ENCODE measurements at places on chromosomes 5 and 9.
A peak's percentile ranks its signal among the peaks of the same experiment; 100 is the strongest.

DNA sequence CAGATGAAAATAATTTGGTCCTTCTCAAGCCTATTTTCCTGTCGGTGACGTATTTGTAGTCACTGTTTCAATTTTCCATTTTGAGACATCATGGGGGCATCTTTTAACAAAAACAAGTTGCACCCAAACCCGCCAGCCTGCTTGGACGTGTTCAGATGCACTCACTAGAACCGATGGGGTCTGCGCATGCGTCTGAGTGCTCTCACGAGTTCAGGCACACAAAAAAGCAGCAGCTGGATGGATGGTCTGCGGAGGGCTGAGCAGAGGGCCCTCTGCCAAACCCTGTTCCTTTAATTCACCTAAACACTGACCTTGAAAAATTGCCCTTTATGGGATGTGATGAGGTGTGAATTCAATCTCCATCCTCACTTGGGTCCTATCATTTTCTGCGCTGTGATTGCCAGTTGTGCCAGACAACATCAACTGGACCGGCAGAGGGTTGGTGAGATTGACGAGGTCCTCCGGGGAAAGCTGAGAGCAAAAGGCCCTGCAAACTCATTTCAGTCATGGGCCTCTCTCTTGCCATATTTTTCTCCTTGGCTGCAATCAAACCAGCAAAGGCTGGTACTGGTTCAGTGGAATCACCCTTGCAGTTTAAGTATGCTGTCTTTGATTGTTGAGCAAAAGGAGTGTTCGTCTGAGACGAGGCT lies 251.9 kb downstream of the NFIB start:
- no peak for DNase-seq

DNA sequence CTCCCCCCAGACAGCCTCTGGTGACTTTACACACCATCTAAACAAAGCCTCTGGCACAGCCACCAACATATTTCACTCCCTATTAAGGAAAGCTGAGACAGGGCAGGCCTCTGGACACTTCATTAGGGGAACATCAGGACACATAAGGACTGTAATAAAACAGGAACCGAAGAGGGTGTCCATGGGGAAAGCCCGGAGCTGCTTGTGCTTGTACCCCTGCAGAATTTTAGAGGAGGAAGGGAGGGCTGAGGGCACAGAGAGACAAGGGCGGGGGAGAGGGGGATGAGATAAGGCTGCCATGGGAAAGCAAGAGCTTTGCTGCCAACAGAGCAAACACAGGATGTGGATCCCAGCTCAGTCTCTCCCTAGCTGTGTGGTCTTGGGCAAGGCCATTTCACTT lies 138.4 kb downstream of the ASTN2 start:
- DNase-seq, result no peak

- DNase-seq, result no peak
These were observed 182.7 kb downstream of the SPATA31D1 start for GRCh38 chr9:82171271-82171670.

- no peak for DNase-seq
These were observed 1381.5 kb upstream of the WWC1 start for GRCh38 chr5:166909926-166910325.

DNA sequence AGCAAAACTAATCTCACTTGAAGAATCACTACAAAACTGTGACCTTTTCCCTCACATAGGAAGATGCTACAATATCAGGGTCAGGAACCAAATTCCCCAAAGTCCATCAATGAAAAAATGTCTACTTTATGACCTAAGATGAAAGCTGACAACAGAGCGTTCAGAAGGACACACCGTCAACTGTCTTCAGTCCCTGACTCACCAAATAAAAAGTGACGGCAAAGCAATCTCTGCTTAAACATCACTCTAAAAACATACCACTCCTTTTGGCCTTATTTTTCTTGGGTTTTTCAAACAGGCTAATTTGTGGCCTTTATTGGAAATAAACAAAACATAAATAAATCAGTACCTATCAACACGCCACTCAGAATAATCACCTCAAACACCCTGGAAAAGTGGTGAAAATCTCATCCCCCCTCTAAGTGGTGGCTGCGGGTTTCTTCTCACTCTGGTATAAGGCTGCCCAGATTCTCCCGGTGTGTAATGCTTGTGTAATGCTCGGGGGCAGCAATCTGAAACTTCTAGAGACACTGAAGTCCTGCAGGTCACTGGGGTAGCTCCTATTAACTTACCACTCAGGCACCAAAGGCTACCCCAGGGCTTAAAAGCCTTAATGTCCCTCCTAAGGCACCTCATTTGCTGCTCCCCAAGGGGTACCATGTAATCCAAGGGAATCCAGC lies 29.5 kb downstream of the SEMA4D start:
- no peak for DNase-seq

GRCh38 chr5:5340206-5340729 lies 82.2 kb upstream of the ICE1 start:
- DNase-seq, result peak; percentile 90

DNA sequence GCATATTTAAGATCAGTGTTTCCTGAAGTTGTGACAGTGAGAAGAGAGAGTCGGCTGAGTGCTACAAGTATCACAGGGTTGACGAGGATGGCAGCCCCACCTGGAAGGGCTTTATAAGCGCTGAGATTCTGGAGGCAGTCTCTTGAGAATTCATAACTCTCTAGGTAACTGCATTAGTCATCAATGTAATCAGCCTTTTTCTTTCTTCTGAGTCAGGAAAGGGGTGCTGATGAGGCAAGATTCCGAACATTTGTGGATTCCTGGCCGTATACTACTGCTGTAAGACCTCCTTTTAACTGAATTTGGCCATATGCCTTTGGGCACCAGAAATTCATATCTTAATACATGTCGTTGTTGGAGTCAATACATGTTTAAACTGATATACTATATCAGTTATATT lies 6.6 kb upstream of the RNF20 start:
- no peak for DNase-seq

- DNase-seq, result no peak
These were observed 18.7 kb downstream of the GIN1 start for GRCh38 chr5:103101079-103101750.

DNA sequence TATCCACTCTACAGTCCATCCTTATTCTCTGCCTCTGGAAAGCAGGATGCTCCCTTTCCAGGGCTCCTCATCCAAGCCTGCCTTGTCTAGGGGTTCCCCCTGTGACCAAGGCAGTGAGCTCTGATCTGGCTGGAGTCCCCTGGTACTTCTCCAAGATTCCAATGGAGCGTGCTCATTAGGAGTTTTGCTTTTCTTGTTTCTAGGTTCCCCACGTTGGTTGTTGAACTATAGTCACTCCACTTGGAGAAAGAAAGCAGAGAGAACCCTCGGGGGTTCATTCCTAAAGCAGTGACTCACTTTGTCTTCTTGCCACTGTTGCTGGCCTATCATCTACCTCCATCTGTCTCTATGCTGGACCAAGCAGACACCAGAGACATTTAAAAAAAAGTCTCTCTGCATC lies 192.6 kb downstream of the TLE4 start:
- peak; percentile 93 for DNase-seq

GRCh38 chr5:68942169-68942568 lies 151.6 kb upstream of the SLC30A5 start:
- DNase-seq, result no peak

GRCh38 chr5:102922799-102923477 lies 167.8 kb downstream of the PAM start:
- DNase-seq, result peak; percentile 35

DNA sequence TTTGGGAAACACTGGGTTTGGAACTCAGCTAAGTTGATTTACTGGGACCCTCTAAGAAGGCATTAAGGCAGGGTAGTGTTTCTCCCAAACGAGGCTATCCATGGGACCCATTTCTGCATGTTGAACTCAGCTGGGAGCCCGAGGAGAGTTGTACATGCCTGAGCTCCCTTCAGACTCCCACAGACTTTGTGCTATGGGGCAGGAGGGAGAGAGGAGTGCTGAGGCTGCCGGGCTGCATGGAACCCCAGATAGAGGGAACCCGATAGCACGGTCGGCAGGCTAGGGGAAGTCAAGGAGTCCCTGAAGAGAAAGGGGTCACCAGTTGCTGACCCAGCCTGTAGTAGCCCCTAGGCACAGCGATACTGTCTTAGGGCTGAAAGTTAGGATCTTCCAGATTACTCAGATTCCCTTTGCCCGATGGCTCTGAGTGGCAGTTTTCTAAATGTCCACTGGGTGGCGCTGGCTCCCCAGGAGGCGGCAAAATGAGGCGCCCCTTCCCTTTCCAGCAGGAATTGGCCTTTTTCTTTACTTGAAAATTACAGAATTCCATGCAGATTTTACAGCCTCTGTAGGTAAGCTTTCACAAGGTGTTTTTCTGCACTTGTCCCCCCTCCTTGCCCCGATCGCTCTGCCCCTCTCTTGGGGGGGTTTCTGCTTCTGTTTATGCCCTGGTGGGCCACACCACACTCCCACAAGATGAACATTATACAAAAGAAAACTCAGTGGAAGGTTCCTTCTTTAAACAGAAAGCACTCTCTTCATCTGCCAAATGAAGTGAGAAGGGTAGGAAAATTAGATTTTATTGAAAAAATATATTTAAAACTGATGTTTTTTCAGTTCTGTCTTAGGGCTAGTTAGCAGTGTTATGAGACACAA lies 17.8 kb downstream of the NANS start:
- peak; percentile 45 for DNase-seq

GRCh38 chr9:9901624-9902023 lies 711.2 kb downstream of the PTPRD start:
- no peak for DNase-seq

- no peak for DNase-seq
These were observed 383.9 kb downstream of the TLR4 start for GRCh38 chr9:118088090-118088489.

GRCh38 chr9:132372177-132373095 lies 17.6 kb upstream of the SETX start:
- no peak for DNase-seq

- DNase-seq, result peak; percentile 14
These were observed 37.8 kb upstream of the CARTPT start for GRCh38 chr5:71681296-71681695.

DNA sequence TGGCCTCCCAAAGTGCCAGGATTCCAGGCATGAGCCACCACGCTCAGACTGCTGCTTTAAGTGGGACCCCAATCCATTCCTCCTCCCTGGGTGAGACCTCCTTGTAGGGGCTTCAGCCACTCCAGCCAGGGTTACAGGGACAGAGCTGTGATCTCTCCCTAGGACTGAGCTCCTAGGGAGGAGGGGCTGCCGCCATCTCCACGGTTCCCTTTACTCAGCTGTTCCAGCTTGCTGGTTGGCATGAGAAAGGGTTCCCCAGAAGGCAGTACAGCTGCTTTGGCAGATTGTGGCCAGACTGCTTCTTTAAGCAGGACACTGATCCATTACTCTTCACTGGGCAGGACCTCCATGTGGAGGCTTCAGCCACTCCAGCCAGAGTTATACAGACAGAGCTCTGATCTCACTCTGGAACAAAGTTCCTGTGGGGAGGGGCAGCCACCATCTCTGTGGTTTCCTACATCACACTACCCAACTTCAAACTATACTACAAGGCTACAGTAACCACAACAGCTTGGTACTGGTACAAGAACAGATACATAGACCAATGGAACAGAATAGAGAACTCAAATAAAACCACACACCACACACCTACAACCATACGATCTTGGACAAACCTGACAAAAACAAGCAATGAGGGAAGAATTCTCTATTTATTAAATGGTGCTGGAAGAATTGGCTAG lies 7.2 kb downstream of the INSL6 start:
- no peak for DNase-seq

DNA sequence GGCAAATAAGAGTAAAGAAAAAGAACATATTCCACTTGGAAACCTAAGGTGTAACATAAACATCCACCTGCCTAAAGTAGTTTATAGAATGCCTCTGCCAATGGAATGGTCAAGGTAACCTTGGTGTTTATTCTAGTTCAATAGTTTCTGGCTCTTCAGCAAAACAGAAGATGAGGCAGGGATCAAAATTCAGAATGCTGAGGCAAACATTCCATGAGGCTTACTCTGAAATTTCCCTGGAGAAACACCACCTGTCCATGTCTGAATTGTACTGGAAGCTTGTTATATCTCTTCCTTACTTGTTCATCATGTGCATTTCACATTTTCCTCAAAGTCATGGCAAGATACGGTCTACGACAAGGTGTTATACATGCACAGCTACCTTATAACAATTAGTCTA lies 1862.4 kb upstream of the ACO1 start:
- DNase-seq, result no peak

DNA sequence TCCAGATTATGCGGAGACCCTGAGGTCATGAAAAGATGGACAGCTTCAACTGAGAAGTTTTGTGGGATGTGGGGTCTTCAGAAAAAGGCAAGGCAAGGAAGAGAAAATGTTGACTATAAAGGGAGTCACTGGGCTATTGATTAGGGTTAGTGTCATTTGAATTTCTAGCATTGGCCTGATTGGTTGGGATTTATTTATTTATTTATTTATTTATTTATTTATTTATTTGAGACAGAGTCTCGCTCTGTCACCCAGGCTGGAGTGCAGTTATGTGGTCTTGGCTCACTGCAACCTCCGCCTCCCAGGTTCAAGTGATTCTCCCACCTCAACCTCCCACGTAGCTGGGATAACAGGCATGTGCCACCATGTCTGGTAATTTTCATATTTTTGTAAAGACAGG lies 279.7 kb downstream of the NTRK2 start:
- no peak for DNase-seq

DNA sequence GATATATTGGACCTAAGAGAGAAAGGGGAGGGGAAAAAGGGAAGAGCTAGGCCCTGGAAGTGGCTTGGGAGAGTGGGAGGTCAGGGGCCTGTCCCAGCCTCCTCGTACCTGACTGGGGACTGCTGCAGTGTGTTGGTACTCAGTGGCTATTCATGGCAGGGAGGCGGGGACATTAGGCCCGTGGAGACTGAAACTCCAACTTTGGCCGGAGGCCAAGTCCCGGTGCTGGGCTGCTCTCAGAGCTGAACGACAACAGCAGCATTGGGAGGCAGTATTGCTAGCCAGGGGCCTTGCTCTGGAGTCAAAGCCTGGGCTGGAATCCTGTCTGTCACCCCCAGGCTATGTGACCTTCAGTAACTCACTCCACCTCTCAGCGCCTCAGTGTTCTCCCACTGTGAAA lies 37.8 kb downstream of the NEURL1B start:
- DNase-seq, result no peak

- DNase-seq, result no peak
These were observed 8.3 kb downstream of the TSLP start for GRCh38 chr5:111079846-111080245.

DNA sequence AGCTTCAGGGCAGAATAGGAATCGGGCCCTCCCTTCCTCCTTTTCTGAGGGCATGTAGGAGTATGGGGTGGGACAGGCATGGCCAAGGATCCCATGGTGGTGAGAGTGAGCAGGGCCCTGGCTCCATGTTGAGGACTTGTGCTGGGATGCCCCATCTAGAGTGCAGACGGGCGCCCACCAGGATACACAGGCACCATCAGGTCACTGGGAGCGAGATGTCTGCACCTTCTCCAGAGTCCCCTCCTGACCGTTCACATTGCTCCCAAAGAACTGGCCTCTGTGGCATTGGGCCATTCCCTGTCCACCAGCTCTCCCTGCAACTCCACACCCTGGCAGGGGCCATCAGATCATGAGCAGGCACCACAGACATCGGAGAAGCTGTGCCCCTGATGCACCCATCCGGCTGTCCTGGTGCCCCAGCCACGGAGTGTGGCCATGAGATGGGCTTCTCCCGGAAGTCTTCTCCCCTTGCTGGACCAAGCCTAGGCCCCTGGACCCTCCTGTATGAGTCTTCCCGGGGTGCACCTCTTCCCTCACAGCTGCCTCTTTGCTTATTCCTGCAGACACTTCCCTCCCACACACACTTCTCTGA lies 195.0 kb downstream of the IRX2 start:
- no peak for DNase-seq

GRCh38 chr9:85061969-85062368 lies 392.4 kb downstream of the NTRK2 start:
- no peak for DNase-seq

GRCh38 chr9:135229701-135230385 lies 142.4 kb downstream of the OLFM1 start:
- no peak for DNase-seq
